Jurkat, Clone E6-1 (cell line): ENCODE measurements at places on chromosomes 3 and 15.

DNA sequence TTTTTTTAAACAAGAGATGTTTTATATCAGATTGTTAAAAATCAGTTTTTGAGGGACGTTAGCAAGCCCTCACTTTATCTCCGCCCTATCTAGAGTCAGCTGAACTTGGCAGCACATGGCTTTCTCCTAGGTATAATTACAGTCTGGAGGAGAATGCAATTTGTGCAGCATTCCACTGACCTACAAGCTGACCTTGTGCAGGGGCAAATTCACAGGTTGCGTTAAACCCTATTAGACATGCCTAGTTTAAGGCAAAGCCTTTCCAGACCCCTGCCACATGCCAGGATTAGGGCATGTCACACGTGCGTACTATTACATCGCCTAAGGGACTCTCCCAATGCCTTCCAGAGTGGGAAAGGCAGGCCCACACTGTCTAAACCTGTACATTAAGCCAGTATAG lies 224.0 kb downstream of the GREM1 start:
- DNase-seq, result no peak

GRCh38 chr3:172905451-172905850 lies 154.9 kb downstream of the ECT2 start:
- DNase-seq, result no peak

- no peak for DNase-seq
Measured at GRCh38 chr15:56199038-56199437, 44.6 kb downstream of the RFX7 start.

DNA sequence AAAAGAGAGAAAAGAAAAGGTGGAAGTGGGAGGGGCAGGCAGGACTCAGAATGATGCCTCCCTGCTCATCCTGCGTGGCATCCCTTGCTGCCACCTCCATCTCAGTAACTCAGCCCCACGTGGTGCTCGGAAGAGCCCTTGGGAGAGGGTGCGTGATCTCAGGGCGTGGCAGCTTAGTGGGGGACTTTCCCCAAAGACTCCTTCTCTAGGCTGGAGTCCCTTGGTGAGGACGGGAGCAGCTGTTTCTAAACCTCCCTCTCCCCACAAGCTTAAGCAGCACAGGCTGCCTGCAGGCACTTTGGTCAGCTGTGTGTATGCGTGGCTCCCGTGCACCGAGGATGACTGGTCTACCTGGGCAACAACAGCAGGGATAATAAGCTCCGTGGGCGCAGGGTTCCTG lies 7.4 kb upstream of the ANPEP start:
- DNase-seq, result no peak

- no peak for DNase-seq
Measured at GRCh38 chr15:77975332-77976094, 102.0 kb downstream of the TBC1D2B start.
